ENCODE measurements at places on chromosomes 1 and 21. TPM values are rescaled to one million over a fixed set of nuclear protein-coding genes. Genes with fewer than 3 reads are reported as not detected.
A peak's percentile ranks its signal among the peaks of the same experiment; 100 is the strongest.

- DNase-seq, result no peak
Measured at GRCh38 chr1:28323720-28324119, 5.1 kb upstream of the MED18 start.

DNA sequence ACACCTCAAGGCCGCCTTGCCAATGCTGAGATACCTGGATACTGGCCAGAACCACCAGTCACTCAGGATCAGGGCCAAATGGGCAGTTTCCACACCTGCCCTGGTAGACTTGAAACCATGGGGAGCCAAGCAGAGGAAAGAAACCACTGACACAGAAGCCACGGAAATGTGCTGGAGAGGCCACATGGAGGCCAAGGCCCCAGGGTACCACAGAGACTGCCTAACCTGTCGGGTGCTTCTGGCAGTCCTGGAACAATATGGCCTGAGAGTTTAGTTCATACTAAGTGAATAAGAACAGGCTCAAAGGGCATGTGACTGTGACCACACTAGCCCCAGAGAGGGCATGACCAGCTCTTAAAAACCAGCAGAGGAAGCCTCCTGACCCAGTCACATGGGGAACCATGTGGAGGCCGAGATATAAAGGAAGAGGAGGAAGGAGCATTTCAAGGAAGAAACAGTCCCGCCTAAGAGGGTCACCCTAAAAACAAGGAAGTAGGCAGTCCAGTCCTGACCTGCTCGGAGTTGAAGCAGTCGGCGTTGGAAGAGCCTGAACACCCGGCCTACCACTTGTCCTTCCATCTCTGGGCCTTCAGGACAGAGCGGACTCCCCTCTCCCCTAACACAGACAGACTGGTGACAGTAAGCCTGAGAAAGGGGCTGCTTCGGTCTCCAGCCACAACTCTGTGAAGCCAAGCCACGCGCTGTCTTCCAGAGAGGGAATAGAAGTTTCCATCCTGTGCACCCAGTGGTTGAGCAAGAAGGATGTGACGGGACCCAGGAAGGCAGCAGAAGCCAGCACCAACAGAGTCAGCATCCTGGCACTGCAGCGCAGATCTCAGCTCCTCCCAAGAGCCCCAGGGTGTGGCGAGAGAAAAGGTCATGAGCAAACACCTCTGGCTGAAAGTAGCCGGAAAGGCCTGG is at the start of gene DENND2D:
TSS of gene DENND2D (minus strand) at position 766 of the 921 bp plus-strand sequence. CDS start at position 579, 187 bp downstream.
- peak; percentile 56 for DNase-seq

GRCh38 chr1:113133038-113133437 is 60.0 kb downstream of the LRIG2 start:
- no peak for DNase-seq

DNA sequence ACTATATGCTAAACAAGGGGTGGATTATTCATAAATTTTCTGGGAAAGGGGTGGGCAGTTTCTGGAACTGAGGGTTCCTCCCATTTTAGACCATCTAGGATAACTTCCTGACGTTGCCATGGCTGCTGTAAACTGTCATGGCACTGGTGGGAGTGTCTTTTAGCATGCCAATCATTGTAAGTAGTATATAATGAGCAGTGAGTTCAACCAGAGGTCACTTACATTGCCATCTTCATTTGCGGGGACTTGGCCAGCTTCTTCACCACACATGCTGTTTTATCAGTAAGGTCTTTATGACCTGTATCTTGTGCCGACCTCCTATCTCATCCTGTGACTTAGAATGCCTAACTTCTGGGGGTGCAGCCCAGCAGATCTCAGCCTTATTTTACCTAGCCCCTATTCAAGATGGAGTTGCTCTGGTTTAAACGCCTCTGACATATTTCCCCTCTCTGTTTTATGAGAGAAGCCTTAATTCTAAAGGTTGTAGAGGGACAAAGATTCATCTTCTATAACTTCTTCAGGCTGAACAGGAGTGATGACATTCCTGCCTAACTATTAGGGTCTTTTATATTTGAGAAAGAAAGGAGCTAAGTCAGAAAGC is 60.4 kb downstream of the DIP2A start:
- DNase-seq, result no peak

GRCh38 chr1:213245260-213245910 is 194.3 kb downstream of the RPS6KC1 start:
- DNase-seq, result no peak

DNA sequence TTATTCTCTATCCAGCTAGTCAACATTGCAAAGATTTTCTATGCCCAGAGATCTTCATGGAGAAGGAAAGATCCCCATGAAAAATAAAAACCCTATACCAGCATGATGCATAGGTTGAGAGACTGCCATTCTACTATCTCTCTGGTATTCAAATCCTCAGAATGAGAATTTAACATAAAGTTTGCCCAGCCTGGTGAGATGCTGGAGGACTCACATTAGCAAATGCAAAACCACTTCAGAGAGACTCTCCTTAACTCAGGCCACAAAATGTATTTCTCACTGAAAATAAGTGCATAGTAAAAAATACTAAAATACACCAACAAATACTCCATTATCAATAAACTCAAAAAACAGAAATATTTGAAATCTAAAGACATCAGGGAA is 430.0 kb upstream of the RUNX1 start:
- no peak for DNase-seq

GRCh38 chr1:85048296-85049064 is at the start of gene MCOLN3:
Gene MCOLN3 (minus strand): TSS chr1:85048500. CDS start chr1:85045360, 3,140 bp downstream.
- no peak for DNase-seq

DNA sequence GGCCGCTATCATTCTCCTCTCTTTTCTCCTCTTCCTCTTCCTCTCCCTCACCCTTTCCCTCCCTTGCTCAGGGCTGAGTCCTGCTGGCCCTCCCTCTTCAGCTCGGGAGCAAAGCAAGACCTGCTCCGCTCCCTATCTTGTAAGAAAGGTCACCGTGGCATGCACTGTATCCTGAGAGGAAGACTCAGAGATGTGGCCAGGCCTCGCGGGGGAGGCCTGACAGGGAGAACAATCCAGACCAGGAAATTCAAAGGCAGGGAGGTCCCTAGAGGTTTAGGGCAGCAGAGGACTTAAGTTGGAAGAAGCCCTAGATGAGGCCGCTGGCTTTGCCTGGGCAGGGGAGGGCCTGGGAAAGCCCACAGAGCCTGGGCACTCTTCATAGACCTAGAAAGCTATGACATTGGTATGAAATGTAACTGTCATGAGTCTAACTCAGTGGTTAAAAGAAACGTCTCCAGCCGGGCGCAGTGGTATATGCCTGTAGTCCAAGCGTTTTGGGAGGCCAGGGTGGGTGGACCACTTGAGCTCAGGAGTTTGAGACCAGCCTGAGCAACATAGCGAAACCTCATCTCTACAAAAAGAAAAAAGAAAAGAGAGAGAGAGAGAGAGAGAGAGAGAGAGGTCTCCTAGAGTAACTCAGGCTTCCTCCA is 14.6 kb upstream of the PTAFR start:
- DNase-seq, result no peak

DNA sequence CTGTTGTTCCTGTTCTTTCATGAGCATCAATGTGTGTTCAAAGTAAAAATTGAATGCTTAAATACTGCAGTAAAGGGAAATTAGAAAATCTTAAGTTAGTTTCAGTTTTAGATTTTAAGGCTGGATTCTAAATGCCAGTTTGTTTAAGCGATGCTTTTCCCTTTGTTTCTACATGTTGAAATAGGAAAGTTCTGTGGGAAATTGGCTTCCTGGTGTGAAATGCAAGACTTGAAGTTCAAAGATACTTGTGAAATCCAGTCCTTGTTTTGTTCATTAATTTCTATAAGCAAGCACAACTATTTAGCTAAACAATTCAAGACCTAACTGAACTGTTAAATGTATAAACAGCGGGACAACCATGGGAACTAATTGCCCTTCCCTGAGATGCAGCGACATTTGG is 149.1 kb downstream of the LYPLAL1 start:
- DNase-seq, result no peak

- no peak for DNase-seq
Measured at GRCh38 chr1:6745073-6745472, 40.2 kb upstream of the CAMTA1 start.

GRCh38 chr1:240031414-240031813 is 60.3 kb upstream of the FMN2 start:
- no peak for DNase-seq

DNA sequence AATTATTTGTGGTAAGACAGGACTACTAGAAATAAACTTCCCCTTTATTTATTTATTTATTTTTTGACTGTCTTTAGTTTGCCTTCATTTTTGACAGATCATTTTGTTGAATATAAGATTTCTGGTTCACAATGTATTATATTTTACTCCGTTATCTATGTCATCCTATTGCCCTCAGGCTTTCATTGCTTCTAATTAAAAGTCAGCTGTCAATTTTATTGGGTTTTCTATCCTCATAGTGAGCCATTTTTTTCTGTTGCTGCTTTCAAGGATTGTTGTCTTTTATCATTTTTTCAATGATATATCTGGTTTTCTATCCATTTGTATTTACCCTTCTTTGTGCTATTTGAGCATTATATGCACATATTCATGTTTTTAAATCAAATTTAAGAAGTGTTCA is 866.2 kb downstream of the LRRIQ3 start:
- DNase-seq, result no peak

DNA sequence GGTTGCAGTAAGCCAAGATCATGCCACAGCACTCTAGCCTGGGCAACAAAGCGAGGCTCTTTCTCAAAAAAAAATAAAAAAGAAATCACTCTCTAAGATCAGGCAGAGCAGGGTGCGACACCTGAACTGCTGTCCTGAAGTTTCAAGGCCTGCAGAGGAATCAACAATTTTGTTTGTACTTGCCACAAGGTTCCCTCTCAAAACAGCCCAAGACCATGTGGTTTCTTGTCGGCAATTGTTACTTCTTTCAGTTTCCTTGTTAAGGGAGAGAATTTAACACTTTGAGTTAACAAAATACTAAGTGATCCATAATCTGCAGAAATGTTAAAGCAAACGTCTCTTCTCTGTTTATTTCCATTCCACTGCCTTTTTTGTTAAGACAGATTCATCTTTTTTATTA is 36.5 kb downstream of the MACO1 start:
- DNase-seq, result no peak

The PDPN gene
- total RNA-seq, result 21.1 TPM

The TAS1R1 gene
- not detected for total RNA-seq

The LBR gene
- total RNA-seq, result 7.3 TPM

The ZBTB18 gene
- 22.5 TPM for total RNA-seq

The CASZ1 gene
- total RNA-seq, result 84.9 TPM

The SHISAL2A gene
- total RNA-seq, result not detected

All from heart left ventricle (tissue), 16 donors.